ENCODE measurements at places on chromosomes 3 and 15.

- no peak for DNase-seq
- H3K36me3 ChIP-seq: no peaks in the 10 kb centered on the region
- H3K27ac ChIP-seq: no peak overlapping the region
- no peak overlapping the region for H3K4me3 ChIP-seq
- no peaks in the 10 kb centered on the region for H3K27me3 ChIP-seq
Measured at GRCh38 chr3:171543759-171544300, 83.6 kb upstream of the TNIK start.

DNA sequence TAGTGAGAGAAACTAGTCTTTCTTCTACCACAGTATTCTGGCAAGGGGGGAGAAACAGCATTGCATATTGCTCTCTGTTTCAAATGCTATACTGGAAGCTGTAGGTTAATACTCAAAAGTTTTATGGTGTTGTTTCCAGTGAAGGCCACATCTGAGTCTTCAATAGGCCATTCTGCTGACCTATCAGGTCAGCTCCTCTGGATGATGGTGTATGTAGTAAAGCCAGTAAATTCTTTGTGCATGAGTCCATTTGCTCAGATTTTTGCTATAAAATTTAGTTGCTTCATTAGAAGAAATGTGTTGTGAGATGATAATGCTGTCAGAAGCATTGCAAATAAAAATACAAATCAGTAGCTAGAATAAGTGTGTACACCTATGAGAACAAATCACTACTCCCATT lies 64.9 kb upstream of the RBMS3 start:
- H3K36me3 ChIP-seq: no peaks in the 10 kb centered on the region
- no peak overlapping the region for H3K27ac ChIP-seq
- DNase-seq: no peak

DNA sequence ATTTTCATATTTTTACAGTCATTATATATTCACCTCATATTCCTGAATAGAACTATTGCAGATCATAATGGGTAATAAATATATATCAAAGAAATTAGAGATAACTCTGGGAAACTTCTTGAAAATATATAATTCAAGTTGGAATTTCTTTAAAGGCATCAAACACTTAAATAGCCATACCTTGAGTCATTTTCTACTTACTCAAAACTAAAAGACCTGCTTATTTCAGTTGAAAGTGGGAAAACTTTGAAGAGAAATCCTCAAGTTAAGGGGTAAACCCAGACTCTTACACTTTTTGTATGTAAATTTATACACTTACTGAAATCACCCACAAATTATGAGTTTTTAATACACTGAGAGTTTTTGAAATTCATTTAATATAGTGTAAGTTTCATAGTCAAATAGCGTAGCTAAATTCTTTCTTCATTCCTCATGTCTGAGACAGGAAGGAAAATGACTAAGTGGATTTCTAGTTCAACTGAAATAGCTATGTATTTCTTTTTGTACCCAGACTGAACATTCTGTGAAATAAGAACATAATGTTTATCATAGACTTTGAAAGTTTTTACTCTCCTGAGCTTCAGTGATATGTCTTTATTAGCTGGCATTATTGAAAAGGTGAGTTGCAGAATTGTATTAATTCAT lies 4.6 kb upstream of the ALCAM start:
- no peaks in the 10 kb centered on the region for H3K36me3 ChIP-seq
- H3K4me1 ChIP-seq: peaks cover 5% of the 10 kb centered on the region
- no peak overlapping the region for H3K27ac ChIP-seq
- no peaks in the 10 kb centered on the region for H3K27me3 ChIP-seq
- no peak overlapping the region for H3K4me3 ChIP-seq
- DNase-seq: no peak

- no peak for DNase-seq
- no peaks in the 10 kb centered on the region for H3K27me3 ChIP-seq
- no peaks in the 10 kb centered on the region for H3K36me3 ChIP-seq
- no peak overlapping the region for H3K27ac ChIP-seq
Measured at GRCh38 chr15:100818927-100819326, 60.7 kb upstream of the ALDH1A3 start.

- H3K36me3 ChIP-seq: no peaks in the 10 kb centered on the region
- no peak overlapping the region for H3K4me3 ChIP-seq
- no peaks in the 10 kb centered on the region for H3K4me1 ChIP-seq
- H3K27ac ChIP-seq: no peak overlapping the region
Measured at GRCh38 chr3:82676356-82677026, 915.0 kb upstream of the GBE1 start.

All from trophoblast cell (in vitro differentiated cells and primary cell).